SK-MEL-5 (cell line): ENCODE measurements at places on chromosomes 1 and 21.

GRCh38 chr1:229028544-229028943 is 242.4 kb upstream of the RAB4A start:
- DNase-seq, result no peak

- no peak for DNase-seq
These were observed at the start of gene RGS1 for GRCh38 chr1:192575499-192576189. TSS of gene RGS1 (plus strand) at chr1:192575773. CDS start at chr1:192575793, 20 bp downstream.

- no peak for DNase-seq
These were observed 14.4 kb upstream of the FNBP1L start for GRCh38 chr1:93433407-93433961.

- no peak for DNase-seq
These were observed 2.1 kb downstream of the GUK1 start for GRCh38 chr1:228142155-228142691.

GRCh38 chr1:237282208-237282783 is 240.3 kb downstream of the RYR2 start:
- no peak for DNase-seq

DNA sequence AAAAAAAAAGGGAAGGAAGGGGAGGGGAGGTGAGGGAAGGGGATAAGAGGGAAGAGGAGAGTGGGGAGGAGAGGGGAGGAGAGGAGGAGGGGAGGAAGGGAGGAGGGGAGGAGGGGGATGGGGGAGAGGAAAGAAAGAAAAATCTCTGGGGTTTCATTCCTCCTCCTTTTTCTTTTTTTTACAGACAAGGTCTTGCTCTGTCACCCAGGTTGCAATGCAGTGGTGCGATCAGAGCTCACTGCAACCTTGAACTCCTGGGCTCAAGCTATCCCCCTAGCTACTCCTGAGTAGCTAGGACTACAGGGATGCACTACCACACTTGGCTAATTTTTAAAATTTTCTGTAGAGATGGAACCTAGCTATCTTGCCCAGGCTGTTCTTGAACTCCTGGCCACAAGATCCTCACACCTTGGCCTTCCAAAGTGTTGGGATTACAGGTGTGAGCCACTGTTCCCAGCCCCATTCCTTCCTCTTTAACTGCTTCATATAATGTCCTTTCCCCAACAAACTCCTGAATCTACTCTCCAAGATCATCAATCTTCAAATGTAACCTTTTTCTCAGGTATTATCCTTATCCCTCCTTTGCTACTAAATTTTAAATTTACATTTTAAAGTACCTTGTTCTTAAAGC is 23.2 kb downstream of the GON4L start:
- DNase-seq, result no peak

- no peak for DNase-seq
These were observed 195.2 kb downstream of the MRPL39 start for GRCh38 chr21:25412100-25412499.

- DNase-seq, result peak; percentile 76
These were observed at the start of gene RIT1 for GRCh38 chr1:155911156-155912055. TSS of gene RIT1 (minus strand) at chr1:155911349. CDS start at chr1:155910761, 588 bp downstream.

GRCh38 chr1:5271264-5271663 is 616.9 kb downstream of the AJAP1 start:
- DNase-seq, result no peak

DNA sequence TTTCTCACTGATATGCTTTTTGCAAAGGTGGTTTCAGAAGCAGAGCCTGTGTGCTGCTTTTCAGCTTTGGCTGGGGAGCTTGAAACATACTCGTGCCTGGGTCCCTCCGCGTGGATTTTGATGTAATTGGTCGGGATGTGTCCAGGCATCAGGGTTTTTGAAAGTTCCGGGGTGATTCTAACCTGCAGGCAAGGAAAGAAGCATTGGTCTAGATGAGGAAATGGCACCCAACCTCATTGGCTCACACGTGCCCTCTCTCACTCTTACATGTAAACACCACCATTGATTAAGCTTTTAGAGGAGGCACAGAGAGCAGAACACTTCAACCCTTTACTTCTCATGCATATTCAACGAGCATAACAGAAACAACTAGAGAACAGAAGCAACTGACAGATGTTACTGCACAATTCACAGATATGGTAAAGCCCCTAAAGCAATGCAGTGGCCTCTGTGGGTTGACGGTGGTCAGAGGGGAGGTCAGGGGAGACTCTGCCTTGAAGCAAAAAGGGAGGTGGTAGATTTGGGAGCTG is 112.1 kb downstream of the TLR5 start:
- DNase-seq, result no peak

GRCh38 chr1:222099746-222100145 is 357.9 kb upstream of the DUSP10 start:
- peak; percentile 46 for DNase-seq

GRCh38 chr1:51648180-51649109 is 31.6 kb downstream of the OSBPL9 start:
- peak; percentile 41 for DNase-seq

DNA sequence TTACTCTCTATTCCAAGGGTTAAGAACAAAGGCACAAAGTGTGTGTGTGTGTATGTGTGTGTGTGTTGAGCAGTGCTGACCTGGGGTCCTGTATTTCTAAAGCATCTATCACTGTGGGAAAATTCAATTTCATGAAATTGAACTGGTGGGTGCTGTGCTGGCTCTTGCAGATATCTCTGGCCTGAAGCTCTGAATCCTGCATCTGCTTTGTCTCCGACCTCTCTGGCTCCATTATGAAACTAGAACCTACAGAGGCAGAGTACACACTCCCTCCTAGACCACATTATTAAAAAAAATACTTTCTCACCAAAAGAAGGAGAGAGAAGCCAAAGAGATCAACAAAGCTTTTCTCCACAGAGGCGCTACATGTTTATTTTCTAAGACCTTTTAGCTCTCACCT is 88.4 kb upstream of the PDE4B start:
- no peak for DNase-seq

- DNase-seq, result no peak
These were observed 7.4 kb upstream of the DNMT3L start for GRCh38 chr21:44269090-44269489.

GRCh38 chr21:40587736-40588346 is 259.1 kb downstream of the DSCAM start:
- DNase-seq, result no peak

GRCh38 chr1:200139661-200140250 is 112.2 kb downstream of the NR5A2 start:
- peak; percentile 81 for DNase-seq
